ENCODE measurements at places on chromosomes 7 and 10.

DNA sequence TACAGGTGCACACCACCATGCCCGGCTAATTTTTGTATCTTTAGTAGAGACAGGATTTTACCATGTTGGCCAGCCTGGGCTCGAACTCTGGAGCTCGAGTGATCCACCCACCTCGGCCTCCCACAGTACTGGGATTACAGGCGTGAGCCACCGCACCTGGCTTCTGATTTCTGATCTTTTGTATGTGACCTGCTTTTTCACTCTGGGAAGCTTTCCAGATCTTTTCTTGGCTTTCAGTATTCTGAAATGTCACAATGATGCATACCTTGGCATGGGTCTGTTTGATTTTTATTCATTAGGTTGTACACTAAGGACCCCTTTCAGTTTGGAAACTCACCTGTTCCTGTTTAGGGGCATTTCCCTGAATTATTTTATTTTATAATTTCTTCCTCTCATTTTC, 41.6 kb downstream of the PROSER2 start:
- DNase-seq: no peak

DNA sequence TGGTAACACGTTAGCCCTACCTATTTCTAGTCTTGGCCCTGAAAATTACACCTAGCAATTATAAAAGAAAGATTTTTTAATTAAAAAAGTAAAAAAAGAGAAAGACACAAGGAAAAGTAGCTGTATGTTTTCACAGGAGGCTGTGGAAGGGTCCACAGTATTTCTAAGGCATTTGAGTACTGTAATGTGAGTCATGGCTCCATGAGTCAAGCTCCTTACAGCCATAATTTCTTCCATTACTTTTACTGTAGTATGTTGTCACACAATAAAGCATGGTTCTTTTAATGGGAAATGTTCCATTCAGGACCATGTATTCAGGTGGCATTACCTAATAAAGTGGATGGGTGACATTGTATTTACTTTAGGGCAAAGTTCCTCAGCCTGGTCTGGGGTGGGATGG, 113.4 kb downstream of the GPR37 start:
- DNase-seq: no peak

DNA sequence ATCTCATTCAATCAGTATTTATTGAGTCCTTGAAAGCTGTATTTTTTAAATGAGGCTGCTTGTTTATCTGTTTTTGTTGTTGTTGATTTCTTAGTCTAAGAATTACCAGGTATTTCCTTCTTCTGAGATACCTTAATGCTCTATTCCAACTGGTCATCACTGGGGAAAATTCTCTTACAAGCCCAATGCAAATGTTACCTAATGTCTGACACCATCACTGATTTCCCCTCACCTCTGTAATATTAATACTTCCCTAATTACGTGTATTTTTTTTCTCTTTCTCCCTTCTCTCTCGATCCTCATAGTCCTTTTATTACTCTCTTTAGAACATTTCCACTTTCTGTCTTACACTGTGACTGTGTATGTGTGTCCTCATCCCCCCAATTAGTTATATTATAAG, 13.9 kb downstream of the HDAC9 start:
- no peak for DNase-seq

GRCh38 chr7:150994141-150994837, 3.5 kb downstream of the NOS3 start:
- DNase-seq: peak; percentile 69

DNA sequence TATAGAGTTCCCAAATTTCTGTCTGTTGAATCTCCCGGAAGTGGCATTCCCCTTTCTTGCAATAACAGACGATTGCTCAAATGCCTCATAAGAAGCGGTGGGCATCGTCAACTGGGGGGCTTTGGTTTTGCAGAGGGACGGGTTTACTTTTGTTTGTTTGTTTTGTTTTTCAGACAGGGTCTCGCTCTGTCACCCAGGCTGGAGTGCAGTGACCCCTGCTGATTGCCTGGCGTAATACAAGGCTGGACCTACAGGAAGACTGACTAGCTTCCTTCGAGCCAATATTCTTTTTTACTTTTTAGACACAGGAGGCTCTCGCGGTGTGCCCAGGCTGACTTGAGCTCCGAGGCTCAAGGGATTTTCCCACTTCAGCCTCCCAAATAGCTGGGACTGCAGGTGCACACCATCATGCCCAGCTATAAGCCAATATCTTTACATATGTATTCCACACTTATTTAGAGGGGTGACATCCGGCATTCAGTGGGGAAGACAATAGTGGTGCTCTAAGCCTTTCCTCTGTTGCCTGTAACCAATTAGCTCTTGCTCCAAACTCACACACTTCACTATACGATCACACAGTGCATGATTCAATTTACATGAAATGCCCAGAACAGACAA, 58.1 kb downstream of the FHIP2A start:
- DNase-seq: peak; percentile 52

DNA sequence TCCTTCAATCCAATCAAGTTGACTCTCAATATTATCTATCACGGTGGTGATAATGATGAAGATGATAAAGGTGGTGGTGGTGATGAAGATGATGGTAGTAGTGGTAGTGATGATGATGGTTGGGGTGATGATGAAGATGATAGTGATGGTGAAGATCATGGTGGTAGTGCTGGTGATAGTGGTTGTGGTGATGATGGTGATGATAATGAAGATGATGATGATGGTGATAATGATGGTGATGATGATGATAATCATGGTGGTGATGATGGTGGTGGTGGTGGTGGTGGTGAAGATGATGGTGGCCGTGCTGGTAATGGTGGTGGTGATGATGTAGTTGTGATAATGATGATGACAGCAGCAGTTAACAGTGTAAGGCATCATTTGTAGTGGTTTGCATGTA, 29.8 kb upstream of the SDK1 start:
- DNase-seq: no peak

DNA sequence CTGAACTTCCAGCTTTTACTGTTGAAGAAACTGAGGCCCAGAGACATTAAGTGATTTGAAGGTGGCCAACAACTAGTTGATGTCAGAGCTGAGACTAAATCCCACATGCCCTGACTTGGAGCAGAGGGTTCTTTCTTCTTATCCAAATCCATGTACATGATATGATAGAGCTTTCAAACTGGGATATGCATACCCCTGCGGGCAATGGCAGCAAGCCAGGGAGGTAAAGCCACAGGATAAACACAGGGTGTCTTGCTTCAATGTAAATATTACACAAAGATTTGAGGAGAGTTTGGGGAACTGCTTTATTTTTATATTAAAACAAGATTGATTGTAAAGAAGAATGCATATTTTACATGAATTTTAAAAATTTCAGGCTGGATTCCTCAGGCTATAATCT, 2.3 kb upstream of the LRRC72 start:
- no peak for DNase-seq

GRCh38 chr7:29087840-29088170, 58.5 kb downstream of the CPVL start:
- no peak for DNase-seq

Data from activated T-cell treated with anti-CD3 and anti-CD28 coated beads, Interleukin-2, amount 50 U/mL, for 24 hours (primary cell).